ENCODE measurements at places on chromosomes 12 and 14.

DNA sequence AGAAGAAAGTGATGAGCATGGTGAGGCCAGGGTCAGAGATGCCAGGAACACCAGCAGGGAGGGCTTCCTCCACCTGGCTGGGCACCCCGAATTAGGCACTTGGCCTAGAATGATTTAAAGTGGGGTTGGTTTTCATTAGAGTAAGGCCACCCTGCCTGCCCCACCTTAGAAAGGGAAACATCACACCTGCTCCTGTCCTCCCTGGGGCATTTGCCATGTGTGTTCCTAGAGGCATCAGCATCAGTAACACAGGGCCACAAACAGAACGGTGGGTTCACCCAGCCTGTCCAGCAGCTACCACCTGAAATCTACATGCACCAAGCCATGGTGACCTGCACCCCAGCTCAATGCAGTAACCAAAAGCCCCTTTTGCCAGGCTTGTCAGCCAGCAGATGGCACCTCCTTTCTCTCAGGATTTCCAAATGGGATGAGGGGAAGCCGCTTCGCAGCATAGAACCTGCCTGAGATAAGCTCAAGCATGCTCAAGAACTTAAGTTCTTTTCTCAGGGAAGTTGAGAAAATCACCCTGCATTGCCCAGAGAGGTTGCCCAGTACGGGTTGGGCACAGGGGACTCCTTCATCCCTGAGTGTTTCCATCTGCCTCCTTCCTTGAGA lies 338.8 kb downstream of the DPF3 start:
- DNase-seq = no peak

DNA sequence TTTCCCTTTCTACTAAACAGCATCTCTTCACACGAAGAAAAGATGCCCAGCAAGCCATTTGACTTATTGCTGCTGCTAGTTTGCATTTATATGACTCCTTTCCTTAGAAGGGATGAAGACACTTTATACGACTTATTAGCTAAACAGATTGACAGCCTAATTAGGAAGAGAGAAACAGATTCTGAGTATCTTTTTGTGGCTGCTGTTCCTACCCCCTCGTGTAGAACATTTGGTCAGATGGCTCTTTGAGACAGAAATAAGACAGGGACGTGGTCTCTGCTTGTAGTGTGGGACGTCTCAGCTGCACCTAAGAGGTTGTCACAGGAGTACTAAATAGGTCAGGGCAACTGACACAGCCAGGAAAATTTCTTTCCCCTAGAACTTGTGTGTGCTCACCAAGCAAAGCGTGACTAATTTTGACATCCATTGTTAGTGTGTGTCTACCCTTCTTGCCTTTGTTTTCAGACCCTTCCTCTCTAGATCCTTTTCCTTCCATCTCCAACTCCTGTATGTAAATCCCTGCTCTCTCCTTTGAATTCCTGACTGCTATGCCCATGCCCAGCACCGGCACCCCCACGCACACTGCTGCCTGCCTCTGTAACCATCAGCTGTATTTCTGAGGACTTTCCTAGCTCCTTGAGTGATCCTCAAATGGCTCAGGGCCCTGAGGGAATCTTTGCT lies 83.2 kb downstream of the DAD1 start:
- no peak for DNase-seq

- DNase-seq = no peak
These were observed 71.8 kb downstream of the PAWR start for GRCh38 chr12:79618848-79619404.

GRCh38 chr12:49541140-49541861 lies 2.5 kb downstream of the KCNH3 start:
- DNase-seq = no peak

DNA sequence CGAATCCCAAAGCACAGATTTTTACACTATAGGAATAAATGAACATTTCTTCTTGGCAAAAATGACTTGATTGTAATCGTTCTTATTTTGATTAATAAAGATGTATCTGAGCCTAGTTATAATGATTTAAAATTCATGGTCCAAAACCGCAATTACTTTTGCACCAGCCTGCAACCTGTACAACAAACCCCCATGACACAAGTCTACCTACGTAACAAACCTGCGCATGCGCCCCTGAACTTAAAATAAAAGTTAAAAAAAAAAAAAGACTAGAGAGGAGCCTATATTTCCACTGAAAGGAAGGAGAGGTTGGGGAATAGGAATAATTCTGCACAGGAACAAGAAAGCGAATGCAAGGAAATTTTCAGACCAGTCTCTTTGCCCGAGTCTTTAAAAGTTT lies 145.2 kb downstream of the SCARB1 start:
- DNase-seq = no peak

GRCh38 chr14:103898711-103899110 lies 29.5 kb upstream of the TDRD9 start:
- no peak for DNase-seq

DNA sequence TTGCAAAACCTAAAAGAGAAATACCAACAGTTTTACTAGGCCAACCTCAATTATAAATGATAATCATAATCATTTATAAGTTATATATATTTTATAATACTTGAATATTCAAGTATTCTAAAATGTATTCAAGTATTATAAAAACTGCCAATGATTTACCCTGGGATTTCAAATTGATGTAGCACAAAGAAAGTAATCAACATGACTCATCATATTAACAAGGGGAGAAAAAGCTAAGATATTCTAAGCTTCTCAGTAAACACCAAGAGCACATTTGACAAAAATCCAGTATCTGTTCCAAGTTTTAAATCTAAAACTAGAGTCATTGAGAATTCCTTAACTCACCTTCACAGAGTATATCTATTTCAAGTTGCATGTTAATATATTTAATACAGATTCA lies 56.1 kb downstream of the CAPZA3 start:
- no peak for DNase-seq

DNA sequence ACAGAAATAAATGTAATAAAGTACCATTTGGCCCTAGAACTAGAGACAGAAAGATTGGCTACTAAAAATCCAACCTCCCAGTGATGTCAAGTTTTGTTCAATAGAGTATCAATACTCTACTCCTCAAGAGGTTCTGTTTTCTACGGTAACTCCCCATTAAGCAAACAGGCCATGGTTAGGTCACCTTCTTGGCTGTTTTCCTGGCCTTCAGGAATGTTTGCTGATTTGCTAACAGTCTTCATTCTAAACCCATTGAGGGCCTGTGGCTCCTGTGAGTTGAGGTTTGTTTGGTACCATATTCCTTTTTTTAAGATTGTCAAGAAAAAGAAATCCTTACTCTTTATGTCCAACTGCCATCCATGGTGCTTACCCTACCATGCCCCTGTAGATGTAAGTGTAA lies 1022.0 kb upstream of the TMEM132C start:
- DNase-seq = no peak

DNA sequence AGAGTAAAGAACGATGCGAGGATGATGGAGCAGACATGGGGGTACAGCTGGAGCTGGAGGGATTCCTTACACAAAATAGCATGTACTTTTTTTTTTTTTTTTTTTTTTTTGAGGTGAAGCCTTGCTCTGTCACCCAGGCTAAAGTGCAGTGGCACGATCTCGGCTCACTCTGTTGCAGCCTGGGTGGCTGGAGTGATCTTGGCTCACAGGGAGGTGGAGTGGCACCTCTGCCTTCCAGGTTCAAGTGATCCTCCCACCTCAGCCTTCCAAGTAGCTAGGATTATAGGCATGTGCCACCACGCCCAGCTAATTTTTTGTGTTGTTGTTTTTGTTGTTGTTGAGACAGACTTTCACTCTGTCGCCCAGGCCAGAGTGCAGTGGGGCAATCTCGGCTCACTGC lies 5.1 kb upstream of the RASAL1 start:
- no peak for DNase-seq

- no peak for DNase-seq
These were observed 58.6 kb downstream of the VWF start for GRCh38 chr12:6065863-6066199.

DNA sequence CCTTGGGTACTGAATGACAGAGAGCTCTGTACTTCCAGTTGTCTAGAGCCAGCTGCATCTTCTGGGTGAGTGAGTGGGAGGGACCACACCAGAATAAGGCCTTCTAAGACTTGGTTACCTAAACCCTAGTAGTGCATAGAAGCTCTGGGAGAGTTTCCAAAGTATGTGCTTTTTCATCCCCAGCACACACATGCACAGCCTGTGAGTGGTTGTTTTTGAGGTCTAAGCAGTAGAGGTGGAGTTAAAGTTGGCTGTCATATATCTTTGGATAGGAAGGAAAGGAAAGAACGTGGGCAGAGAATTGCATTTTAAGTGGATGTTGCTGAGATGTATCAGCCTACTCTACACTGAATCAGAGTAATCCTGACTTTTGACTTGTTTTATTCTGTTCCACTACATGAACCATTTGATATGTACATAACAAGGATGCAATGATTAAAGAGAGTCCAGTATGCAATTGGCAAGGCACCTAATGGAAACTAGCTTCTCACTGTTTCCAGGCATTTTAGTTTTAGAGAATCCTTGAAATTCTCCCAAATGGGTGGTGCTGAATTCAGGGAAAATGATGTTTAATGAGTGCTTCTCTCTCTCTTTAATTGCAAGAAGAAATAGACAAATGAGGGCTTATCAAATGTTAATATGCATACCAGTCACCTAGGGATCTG lies 51.8 kb upstream of the PRICKLE1 start:
- no peak for DNase-seq

GRCh38 chr14:98682033-98682432 lies 590.0 kb downstream of the BCL11B start:
- DNase-seq = no peak

DNA sequence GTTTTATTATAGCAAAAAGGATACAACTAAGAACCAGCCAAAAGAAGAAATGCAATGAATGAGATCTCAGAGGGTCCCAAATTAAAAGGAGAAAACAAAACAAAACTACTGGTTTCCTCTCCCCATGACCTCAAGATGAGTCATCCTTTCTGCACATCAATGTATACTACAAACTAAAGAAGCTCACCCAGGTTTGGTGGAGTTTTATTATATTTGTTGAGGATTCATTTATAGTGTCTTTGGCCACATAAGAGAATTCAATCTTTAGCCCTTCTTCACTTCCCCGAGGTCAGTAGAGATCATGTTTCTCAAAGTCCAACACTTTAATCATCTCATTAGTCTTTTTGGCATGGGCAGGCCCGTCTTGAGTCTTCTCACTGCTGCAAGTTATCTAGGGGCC lies 210.6 kb downstream of the SLC6A15 start:
- DNase-seq = no peak

All from stimulated activated CD4-positive, alpha-beta T cell treated with anti-CD3 and anti-CD28 coated beads, TNF-alpha, amount 100 ng/mL, for 48 hours (primary cell).